Stimulated activated CD4-positive, alpha-beta T cell treated with anti-CD3 and anti-CD28 coated beads, Interleukin-12 subunit alpha, Interleukin-12 subunit beta, amount 100 ng/mL, for 4 hours (primary cell): ENCODE measurements at places on chromosomes 7 and 10.

- no peak for DNase-seq
These were observed 55.3 kb downstream of the RASGEF1A start for GRCh38 chr10:43211431-43212042.

GRCh38 chr7:50626286-50626685 is 61.1 kb upstream of the DDC start:
- DNase-seq = no peak

DNA sequence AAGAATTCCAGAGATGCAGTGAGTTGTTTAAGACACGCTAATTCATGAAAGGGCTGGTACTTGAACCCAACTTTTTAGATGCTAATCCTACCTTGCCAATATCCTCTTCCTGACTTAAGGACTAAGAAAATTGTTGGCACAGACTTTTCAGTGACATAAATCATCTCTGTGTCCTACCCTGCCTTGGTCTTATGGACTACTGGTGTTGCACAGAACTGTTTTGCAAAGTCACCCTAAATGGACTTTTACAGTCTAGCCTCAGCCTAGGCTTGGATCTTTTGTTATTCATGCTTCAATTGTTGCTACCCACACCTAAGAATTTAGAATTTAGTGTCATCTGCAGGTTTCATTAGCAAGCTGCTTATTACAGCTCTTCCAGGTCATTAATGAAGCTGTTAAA is 112.7 kb downstream of the SORCS1 start:
- no peak for DNase-seq

DNA sequence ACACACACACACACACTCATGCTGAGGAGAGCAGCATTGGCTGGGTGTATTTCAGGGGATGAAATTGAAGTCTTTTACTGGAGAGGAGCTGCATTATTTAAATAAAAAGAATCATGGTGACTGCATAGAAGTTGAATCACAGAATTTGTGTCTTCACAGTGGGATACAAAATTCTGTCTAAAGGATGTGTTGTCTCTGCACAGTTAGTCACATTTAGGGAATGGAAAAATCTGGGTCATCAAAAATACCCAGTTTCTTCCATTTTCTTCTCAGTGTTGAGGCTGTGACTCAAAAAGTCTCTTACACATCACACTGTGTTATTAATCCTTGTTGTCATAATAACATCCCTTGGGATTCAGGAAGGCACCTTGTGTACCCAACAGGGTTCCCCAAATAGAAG is 10.9 kb downstream of the PAPSS2 start:
- no peak for DNase-seq

DNA sequence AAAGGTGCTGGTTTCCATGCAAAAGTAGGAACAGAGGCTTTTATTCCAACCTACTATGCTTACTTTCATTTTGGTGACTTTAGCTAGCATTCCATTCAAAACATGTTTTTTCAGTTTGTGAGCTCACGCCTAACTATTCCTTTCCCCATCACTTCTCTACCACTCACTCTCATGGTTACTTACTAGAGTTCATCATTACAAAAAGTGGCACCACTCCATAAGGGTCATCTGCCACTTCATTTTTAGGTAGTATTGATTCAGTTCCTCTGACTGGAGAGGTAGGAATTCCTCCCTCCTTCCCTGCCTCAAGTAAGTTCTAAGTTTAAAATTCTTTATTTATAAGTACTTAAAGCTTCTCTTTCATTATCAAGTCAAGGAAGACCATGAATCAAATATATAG is 543.1 kb downstream of the HTR7 start:
- no peak for DNase-seq

GRCh38 chr7:141074162-141074991 is 513 bp downstream of the TMEM178B start:
- DNase-seq = no peak

- DNase-seq = no peak
These were observed 23.4 kb downstream of the HYCC1 start for GRCh38 chr7:22990588-22990949.

DNA sequence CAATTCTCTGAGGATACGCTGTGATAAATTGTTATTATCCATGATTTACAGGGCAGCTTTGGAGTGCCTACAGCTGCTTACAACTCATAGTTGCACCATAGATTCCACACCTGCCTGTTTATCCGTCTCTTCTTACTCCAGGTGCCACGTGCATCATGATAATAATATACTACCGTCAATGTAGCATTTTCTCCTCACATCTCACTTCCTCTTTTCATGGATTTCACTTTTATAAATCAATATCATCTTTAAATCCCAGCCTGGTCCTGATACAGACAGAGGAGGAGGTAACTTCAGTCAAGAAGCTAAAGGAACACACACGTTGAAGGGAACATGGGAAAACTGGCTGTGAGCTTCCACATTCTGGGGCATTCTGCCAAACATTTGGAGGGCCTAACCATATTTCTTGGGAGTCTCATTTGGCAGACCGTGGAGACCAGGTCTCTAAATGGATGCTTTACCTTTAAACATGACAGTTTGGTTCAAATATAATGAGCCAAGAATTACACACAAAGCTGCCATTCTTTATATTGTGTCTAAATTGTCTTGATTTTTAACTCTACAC is 2.4 kb downstream of the CH25H start:
- no peak for DNase-seq

- no peak for DNase-seq
These were observed 9.4 kb upstream of the ANKRD1 start for GRCh38 chr10:90930070-90930837.

GRCh38 chr10:24162206-24162985 is 46.5 kb upstream of the KIAA1217 start:
- no peak for DNase-seq

DNA sequence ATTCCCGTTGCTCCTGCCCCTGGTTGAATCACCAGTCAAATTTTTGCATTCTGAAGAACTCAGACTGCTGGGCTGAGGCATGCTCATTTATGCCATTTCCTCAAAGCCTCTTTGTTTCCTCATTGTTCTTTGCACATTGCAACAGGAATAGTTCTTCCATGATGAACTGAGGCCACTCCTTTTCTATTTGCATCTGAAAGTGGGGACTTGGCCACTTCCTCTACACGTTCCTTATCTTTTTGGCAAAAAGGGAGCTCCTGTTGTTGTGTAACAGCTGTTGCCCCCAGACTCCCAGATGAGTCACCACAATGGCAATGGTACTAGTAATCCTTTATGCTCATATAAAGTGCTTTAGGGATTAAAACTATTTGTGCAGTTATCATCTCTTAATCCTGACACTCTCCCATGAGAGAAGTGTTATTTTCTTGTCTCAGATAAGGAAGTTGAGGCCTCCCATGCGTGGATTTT is 20.1 kb upstream of the ITPRID1 start:
- DNase-seq = no peak

- no peak for DNase-seq
These were observed 314.8 kb downstream of the DNAJB6 start for GRCh38 chr7:157651366-157652160.

DNA sequence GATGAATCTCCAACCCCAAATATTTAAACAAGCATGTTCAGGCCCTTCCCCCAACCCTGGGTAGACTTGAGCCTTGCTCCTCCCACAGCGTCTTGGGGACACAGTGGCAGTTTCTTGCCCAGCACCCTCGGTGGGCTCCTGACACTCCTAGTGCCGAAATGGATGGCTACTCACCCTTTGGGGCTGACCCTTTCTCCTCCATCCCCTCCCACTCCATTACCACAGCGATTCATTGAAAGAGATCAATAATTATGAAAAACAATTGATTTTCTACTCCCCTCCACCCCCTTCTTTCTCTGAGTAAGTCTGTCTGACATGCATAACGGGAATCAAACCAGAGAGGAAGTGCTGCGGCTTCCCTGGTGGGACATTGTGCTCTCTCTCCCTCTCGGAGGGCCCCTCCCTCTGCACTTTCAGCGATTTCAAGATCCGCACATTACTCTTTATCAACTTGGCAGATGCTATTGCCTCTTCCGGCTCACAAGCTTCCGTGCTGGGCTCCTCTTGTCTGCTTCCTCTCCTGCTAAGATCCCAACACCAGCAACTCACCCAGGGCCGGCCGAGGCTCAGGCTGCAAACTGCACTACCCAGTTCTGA is 79.0 kb upstream of the PLXNA4 start:
- peak; percentile 5 for DNase-seq

DNA sequence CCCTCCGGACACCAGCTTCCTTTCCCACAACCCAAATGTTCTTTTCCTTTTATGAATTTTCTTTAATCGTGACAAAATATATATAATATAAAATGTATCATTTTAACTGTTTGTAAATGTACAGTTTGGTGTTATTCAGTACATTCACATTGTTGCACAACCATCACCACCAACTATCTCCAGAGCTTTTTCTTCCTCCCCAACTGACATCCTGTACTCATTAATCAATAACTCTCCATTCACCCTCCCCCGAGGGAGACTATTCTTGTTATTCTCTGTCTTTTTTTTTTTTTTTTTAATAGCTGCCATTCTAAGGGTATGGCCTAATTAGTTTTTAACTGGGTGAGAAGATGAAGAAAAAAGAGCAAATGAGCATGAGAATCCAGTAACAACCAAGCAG is 30.6 kb upstream of the ITGB1 start:
- DNase-seq = no peak

DNA sequence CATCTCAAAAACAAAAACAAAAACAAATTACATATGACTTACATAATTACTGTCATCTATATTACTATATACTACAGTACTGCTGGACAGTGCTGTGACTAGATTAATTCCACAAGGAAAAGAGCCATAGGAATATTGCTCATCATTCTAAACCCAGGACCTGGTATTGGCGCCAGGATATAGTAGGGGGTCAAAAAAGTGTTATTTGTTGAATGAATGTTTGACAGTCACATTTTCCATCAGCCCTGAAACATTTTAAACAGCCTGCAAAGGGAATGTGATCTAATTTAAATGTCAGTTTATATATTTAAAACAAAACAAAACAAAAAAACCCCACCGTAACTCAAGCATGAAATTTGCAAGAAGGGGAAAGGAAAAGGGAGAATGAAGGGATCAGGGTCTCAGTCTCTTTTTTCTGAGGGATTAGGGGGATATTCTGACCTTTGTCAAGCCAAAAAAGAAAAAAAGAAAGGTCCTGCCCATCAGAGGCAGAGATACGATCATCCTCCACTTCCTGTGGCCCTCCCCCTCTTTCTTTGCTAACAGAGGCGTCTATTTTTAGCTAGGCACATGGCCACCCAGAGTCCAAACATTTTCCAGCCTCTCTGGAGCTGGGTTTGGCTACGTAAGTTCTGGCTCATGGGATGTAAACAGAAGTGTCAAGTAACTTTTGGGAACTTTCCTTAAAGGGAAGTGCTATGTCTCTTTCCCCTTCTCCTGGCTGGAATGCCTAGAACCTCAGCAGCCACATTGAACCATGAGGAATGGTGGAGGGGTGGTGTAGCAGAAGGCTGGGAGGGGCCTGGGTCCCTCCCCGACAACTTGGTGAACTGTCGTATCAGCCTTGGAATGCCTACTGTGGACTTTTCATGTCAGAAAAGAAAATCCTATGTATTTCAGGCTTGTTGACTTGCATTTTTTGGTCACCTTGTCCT is 44.6 kb upstream of the DLG5 start:
- DNase-seq = no peak

DNA sequence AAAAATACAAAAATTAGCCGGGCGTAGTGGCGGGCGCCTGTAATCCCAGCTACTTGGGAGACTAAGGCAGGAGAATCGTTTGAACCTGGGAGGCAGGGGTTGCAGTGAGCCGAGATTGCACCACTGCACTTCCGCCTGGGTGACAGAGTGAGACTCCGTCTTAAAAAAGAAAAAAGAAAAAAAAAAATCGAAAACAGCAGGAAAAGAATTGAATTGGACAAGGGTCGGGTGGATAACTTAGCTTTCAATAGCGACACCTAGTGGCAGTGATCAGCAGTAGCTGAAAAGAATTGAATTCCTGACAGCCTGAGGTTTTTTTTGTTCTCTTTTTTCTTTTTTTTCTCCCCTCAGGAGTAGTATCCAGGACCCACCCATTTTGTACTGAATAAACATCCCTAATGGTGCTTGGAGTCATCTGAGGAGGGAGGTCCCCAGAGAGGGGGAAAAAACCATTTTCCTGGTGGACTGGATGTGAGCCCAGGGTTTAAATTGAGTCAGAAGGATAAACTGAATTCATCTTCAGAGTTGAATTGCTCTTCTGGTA is 55.1 kb downstream of the CYCS start:
- no peak for DNase-seq

- DNase-seq = no peak
These were observed 615.1 kb downstream of the SUGCT start for GRCh38 chr7:40749877-40750276.

- no peak for DNase-seq
These were observed 62.5 kb upstream of the LEP start for GRCh38 chr7:128178611-128179010.

DNA sequence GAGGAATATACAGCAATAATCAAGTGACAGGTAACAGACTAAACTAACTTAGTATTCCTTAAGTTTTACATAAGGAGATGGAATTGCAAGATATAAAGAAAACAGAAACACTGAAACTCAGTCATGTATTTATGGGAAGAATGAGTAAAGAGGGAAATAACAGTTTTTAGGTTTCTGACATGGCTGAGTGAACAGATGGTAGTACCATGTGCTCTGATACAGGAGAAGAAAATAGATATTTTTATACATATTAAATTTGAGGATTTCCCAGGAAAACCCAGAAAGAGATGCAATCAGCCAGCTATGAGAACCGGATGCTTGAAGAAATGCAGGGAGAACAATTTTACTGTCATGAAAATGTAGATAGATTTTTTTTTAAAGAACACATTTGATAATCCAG is 669.5 kb upstream of the GRM3 start:
- no peak for DNase-seq

DNA sequence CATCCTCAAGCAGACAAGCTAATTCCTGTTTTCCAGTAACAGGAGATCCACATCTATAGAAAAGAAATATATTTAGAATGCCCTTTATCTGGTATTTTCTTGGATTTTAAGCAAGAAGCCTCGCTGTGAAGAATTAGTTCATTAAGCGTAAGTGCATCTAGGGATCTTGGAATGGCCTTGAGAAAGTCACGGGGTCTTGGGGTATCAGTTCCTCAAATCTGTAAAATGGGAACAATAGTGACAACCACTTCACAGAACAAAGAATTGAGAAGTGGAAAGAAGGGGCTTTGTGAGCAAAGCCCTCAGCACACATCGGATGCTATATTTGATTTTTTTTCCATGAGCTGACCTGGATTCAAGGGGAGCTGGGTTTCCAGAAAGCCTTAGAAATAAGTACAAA is 32.3 kb upstream of the WDFY4 start:
- DNase-seq = no peak

- DNase-seq = no peak
These were observed 109.9 kb downstream of the ITGB8 start for GRCh38 chr7:20440472-20441105.

GRCh38 chr10:1061930-1062774 is 6.0 kb downstream of the WDR37 start:
- DNase-seq = no peak

GRCh38 chr10:72935361-72935760 is 19.2 kb downstream of the PLA2G12B start:
- no peak for DNase-seq

GRCh38 chr10:114303556-114303955 is 64.5 kb downstream of the VWA2 start:
- no peak for DNase-seq

- DNase-seq = no peak
These were observed 64.4 kb downstream of the VSTM4 start for GRCh38 chr10:49050906-49051305.
